ENCODE measurements at places on chromosomes 2 and 18. TPM values are rescaled to one million over a fixed set of nuclear protein-coding genes. Genes with fewer than 3 reads are reported as not detected.

GULP1 gene
- total RNA-seq: 70.8 TPM

RNU2-63P gene
- not detected for total RNA-seq

TOGARAM2 gene
- 2.6 TPM for total RNA-seq

UPP2 gene
- total RNA-seq: 0.27 TPM

NAT8 gene
- total RNA-seq: not detected

IKZF2 gene
- total RNA-seq: 17.7 TPM

PROKR1 gene
- 2.7 TPM for total RNA-seq

PSMA8 gene
- not detected for total RNA-seq

G6PC2 gene
- total RNA-seq: not detected

HJURP gene
- 8.0 TPM for total RNA-seq

Measured in cerebellum (tissue), 4 donors.